Breast epithelium (tissue), 4 donors: ENCODE measurements at places on chromosomes 6 and 20. TPM values are rescaled to one million over a fixed set of nuclear protein-coding genes. Genes with fewer than 3 reads are reported as not detected.

HCRTR2 gene
- not detected for total RNA-seq

TEAD3 gene
- total RNA-seq = 28.2 TPM

C20orf144 gene
- 0.29 TPM for total RNA-seq

KCNK17 gene
- total RNA-seq = 3.2 TPM

TTBK1 gene
- total RNA-seq = not detected

NKX2-4 gene
- not detected for total RNA-seq

RAD21L1 gene
- total RNA-seq = not detected

STMND1 gene
- 2.5 TPM for total RNA-seq

GABRR1 gene
- total RNA-seq = not detected

DNA sequence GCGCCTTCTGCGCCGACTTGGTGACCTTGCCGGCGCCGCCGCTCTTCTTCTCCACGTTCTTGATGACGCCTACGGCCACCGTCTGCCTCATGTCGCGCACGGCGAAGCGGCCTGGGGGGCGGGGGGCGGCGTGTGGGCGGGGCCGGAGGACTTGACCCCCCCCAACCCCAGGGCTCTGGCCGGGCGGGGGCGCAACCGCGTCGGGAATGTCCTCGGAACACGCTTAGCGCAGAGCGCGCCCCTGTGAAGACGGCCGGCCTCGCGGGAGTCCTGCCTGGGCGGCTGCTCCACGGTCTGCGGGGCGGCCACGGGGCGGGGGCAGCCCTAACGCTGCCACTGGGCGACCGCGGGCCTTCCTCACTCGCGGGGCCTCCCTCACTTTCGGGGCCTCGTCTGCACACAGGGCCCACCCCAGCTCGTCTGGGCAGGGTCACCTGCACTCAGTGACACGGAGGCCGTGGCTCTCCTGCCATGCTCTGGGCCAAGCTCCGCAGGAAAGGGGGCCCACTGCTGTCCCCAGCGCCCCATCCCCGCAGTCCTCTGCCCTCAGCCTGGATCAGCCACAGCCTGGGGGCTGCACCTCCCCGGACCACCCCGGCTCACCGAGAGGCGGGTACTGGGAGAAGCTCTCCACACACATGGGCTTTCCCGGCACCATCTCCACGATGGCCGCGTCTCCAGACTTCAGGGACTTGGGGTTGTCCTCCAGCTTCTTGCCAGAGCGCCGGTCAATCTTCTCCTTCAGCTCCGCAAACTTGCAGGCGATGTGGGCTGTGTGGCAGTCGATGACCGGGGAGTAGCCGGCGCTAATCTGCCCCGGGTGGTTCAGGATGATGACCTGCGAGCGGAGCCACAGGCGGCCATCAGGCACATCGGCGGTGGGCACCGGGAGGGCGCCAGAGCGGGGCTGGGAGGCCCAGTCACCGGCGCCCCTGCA lies 10.3 kb downstream of the EEF1A2 start:
- H3K4me1 ChIP-seq = no peaks in the 10 kb centered on the region
- H3K36me3 ChIP-seq = no peaks in the 10 kb centered on the region

- peaks cover 96% of the 10 kb centered on the region for H3K27me3 ChIP-seq
- no peak overlapping the region for H3K27ac ChIP-seq
- no peak overlapping the region for H3K4me3 ChIP-seq
These were observed 25.8 kb downstream of the BHLHE23 start for GRCh38 chr20:62980970-62981369.

- H3K4me3 ChIP-seq = no peak overlapping the region
- H3K27me3 ChIP-seq = no peaks in the 10 kb centered on the region
- H3K36me3 ChIP-seq = no peaks in the 10 kb centered on the region
- no peak overlapping the region for H3K27ac ChIP-seq
- no peaks in the 10 kb centered on the region for H3K4me1 ChIP-seq
- no peak for DNase-seq
These were observed 27.8 kb upstream of the PKHD1 start for GRCh38 chr6:52115145-52115741.

- H3K27ac ChIP-seq = no peak overlapping the region
- H3K4me3 ChIP-seq = no peak overlapping the region
- H3K36me3 ChIP-seq = no peaks in the 10 kb centered on the region
These were observed 143.2 kb downstream of the PREX1 start for GRCh38 chr20:48684501-48685041.

DNA sequence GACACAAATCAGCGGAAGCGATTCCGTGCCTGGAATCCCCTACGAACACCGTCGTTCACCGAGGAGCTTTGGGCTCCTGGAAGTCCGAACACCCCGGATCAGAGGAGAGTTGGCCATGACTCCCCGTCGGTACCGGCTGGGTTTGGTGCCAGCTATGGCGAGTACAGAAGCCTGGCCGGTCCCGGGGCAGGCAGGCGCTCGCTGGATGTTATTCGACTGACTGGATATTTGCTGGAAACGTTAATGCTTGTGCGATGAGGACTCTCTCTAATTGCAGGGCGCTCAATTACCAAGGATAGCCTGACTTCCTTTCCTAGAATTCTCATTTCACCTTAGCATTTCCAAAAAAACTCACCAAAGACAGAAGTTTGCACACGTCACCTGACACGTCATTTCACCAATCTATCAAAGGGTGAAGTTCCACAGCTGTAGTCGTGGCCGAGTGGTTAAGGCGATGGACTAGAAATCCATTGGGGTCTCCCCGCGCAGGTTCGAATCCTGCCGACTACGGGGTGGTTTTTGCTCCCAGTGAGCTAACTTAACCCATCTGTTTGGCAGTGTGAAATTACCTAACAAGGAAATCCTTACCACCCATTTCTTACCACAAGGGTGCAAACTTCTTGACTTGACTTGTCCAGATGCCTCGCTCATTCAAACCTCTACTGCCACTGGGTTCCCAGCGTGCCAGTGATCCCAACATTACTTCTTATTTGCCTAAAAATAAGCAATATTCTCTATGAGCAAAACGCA lies 22.7 kb upstream of the ZNF184 start:
- H3K27me3 ChIP-seq = peaks cover 40% of the 10 kb centered on the region
- DNase-seq = no peak
- H3K4me1 ChIP-seq = no peaks in the 10 kb centered on the region

DNA sequence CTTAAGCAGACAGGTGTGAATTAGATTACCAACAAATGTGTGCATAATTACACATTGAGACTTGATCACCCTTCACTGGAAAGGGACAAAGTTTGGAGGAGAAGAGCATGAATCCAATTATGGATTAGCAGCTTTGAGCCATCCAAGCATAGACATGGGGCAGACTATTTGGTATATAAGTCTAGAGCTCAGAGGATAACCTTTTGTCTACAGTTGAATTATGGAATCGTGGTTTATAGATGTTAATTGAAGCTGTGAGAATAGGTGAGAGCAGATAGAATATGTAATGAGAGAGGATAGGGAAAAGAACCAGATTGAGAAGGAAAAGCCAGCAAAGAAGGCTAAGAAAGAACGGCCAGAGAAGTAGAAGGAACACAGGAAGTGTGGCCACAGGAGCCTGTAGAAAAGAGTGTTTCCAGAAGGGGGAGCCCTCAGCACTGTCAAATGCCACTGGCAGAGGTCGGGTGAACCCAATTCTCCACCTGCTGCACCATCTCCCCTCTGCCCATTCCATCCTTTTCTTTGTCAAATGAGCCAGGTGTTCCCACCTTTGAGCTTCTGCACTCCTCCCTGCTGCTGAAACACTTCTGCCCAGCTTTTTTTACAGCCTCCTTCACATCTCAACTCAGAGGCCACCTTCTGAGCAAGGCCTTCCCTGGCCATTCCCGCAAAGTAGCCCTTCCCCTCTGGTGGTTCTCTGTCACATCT lies 7.3 kb downstream of the DNTTIP1 start:
- H3K4me1 ChIP-seq = no peaks in the 10 kb centered on the region
- DNase-seq = no peak
- H3K4me3 ChIP-seq = no peak overlapping the region
- H3K27ac ChIP-seq = no peak overlapping the region

GRCh38 chr6:82691997-82692396 lies 328.4 kb downstream of the TPBG start:
- DNase-seq = no peak
- no peak overlapping the region for H3K4me3 ChIP-seq
- H3K27ac ChIP-seq = no peak overlapping the region
- H3K27me3 ChIP-seq = no peaks in the 10 kb centered on the region
- H3K4me1 ChIP-seq = no peaks in the 10 kb centered on the region
- no peaks in the 10 kb centered on the region for H3K36me3 ChIP-seq

GRCh38 chr6:55913228-55914195 lies 38.1 kb upstream of the BMP5 start:
- no peak overlapping the region for H3K27ac ChIP-seq
- no peaks in the 10 kb centered on the region for H3K4me1 ChIP-seq
- no peaks in the 10 kb centered on the region for H3K27me3 ChIP-seq

- no peaks in the 10 kb centered on the region for H3K4me1 ChIP-seq
- peak; percentile 42 for DNase-seq
- peak overlapping the region; percentile 82 for H3K4me3 ChIP-seq
- H3K36me3 ChIP-seq = no peaks in the 10 kb centered on the region
These were observed 1.7 kb downstream of the CNKSR3 start for GRCh38 chr6:154508573-154509375.

- DNase-seq = no peak
- no peaks in the 10 kb centered on the region for H3K36me3 ChIP-seq
- no peak overlapping the region for H3K4me3 ChIP-seq
- peaks cover 3% of the 10 kb centered on the region for H3K4me1 ChIP-seq
- no peaks in the 10 kb centered on the region for H3K27me3 ChIP-seq
- H3K27ac ChIP-seq = no peak overlapping the region
These were observed 28.9 kb downstream of the BMP7 start for GRCh38 chr20:57237585-57237953.

- H3K27ac ChIP-seq = no peak overlapping the region
- H3K4me1 ChIP-seq = no peaks in the 10 kb centered on the region
- DNase-seq = no peak
These were observed 35.6 kb upstream of the PNRC1 start for GRCh38 chr6:89045011-89045387.

DNA sequence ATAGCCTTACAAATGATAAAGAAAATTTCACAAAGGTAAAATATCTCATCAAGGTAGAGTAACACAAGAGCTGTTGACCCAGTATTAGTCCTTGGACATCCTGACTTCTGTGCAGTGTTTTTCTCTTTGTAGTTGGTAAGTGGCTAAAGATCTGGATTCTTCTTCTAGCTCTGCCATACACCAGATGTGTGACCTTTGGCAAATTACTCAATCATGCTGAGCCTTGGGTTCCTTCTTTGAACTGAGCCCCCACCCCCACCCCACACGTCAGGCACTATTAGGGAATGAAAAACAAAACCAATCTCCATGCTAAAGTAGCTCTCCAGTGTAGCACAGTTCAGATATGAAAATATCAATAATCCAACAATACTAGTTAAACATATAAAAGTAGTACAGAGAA lies 15.1 kb upstream of the TRIM39 start:
- no peak for DNase-seq
- H3K27ac ChIP-seq = no peak overlapping the region
- H3K36me3 ChIP-seq = no peaks in the 10 kb centered on the region
- no peaks in the 10 kb centered on the region for H3K27me3 ChIP-seq
- no peak overlapping the region for H3K4me3 ChIP-seq

GRCh38 chr20:9300534-9300933 lies 213.9 kb upstream of the LAMP5 start:
- no peak for DNase-seq
- no peak overlapping the region for H3K4me3 ChIP-seq
- no peaks in the 10 kb centered on the region for H3K4me1 ChIP-seq
- no peaks in the 10 kb centered on the region for H3K36me3 ChIP-seq
- no peak overlapping the region for H3K27ac ChIP-seq
- no peaks in the 10 kb centered on the region for H3K27me3 ChIP-seq

DNA sequence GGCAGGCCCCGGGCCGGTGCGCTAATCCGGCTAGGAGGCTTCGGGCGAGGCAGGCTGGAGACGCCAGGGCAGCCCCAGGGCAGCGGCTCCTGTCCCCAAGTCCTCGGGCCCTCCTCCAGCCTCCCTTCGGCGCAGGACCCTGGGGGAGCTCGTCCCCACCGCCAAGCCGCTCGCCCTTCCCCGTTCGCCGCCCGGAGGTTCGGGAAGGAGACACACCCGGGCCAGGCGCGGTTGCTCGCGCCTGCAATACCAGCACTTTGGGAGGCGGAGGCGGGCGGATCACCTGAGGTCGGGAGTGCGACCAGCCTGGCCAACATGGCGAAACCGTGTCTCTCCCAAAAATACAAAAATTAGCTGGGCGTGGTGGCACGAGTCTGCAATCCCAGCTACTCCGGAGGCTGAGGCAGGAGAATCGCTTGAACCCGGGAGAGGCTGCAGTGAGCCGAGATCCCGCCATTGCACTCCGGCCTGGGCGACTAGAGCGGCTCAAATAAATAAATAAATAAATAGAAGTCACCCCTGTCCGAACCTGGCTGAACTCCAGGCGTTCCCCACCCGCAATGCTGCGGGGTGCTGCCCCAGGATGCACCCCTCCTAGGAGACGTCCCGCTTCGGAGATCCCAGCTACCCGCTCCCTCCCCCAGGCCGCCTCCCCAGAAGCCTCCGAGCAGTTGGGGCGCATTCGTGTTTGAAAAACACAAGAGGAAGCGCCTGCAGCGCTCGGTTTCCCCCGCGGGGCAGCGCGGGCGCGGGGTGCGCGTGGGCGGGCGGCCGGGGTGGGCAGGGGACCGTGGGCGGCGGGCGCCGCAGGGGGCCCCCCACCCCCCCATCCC lies 27.5 kb downstream of the SERPINB9 start:
- DNase-seq = no peak
- peak overlapping the region; percentile 83 for H3K27ac ChIP-seq
- H3K4me3 ChIP-seq = peak overlapping the region; percentile 75
- no peaks in the 10 kb centered on the region for H3K27me3 ChIP-seq
- H3K4me1 ChIP-seq = no peaks in the 10 kb centered on the region

DNA sequence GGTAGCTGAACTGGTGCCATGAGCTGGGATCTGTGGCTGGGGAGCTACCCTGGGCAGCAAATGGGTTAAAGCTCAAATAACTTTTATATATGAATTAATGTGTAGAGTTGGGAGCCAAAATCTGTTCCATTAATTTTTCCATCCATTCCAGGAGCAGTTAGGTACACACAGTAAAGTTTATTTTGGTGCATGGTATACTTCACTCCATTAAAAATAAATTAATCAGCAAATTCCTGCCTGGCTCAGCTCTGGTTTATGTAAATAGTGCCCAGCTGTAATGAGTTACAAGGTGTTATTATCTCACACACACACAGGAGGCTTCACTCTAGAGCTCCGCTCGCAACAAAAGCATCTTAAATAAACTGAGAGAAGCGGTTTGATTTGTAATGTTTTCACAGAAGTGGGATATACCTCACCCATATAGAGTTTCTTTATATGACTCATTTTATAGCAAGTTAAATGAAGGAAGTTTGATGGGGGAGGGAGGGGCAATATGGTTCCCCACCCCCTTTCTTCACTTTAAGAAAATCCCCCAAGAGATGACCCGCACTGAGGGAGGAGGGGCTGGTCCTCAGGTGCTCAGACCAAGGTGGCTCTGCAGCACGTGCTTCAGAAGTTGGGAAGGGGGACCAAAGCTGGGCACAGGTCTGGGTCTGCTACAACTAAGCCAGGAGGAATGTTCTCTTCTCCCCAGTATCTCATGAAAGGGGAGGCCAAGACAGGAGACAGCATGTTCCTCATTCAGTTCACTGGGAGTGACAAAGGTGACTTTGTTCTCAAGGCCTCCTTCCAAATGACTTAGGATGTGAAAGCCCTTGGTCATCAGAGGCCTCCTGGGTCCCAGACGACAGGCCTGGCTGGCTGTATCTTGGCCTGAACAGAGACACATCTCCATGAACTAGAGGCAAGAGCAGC lies 10.5 kb upstream of the FAM83C start:
- no peak for DNase-seq
- no peaks in the 10 kb centered on the region for H3K36me3 ChIP-seq
- no peaks in the 10 kb centered on the region for H3K27me3 ChIP-seq
- no peak overlapping the region for H3K27ac ChIP-seq
- H3K4me3 ChIP-seq = no peak overlapping the region
